T-cell (primary cell): ENCODE measurements at places on chromosomes 7 and 10. TPM values are rescaled to one million over a fixed set of nuclear protein-coding genes. Genes with fewer than 3 reads are reported as not detected.

DNA sequence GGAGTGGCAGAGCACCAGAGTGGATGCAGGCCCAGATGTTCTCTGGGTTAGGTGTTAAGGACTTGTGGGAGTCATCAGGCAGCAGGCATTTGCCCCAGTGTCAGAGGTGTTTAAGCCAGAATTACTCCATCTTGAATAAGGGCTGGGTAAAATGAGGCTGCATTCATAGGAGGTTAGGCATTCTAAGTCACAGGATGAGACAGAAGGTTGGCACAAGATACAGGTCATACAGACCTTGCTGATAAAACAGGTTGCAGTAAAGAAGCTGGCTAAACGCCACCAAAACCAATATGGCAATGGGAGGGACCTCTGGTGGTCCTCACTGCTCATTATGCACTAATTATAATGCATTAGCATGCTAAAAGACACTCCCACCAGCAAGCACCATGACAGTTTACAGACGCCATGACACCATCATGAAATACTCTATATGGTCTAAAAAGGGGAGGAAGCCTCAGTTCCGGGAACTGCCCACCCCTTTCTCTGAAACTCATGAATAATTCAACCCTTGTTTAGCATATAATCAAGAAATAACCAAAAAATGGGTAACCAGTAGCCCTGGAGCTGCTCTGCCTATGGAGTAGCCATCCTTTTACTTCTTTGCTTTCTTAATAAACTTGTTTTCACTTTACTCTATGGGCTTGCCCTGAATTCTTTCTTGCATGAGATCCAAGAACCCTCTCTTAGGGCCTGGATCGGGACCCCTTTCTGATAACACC lies 882 bp upstream of the LRRC61 start:
- peak overlapping the region; percentile 86 for H3K4me3 ChIP-seq
- peaks cover 2% of the 10 kb centered on the region for H3K4me1 ChIP-seq
- H3K36me3 ChIP-seq, result peaks cover 7% of the 10 kb centered on the region
- peak overlapping the region; percentile 85 for H3K27ac ChIP-seq
- peak; percentile 43 for DNase-seq

DNA sequence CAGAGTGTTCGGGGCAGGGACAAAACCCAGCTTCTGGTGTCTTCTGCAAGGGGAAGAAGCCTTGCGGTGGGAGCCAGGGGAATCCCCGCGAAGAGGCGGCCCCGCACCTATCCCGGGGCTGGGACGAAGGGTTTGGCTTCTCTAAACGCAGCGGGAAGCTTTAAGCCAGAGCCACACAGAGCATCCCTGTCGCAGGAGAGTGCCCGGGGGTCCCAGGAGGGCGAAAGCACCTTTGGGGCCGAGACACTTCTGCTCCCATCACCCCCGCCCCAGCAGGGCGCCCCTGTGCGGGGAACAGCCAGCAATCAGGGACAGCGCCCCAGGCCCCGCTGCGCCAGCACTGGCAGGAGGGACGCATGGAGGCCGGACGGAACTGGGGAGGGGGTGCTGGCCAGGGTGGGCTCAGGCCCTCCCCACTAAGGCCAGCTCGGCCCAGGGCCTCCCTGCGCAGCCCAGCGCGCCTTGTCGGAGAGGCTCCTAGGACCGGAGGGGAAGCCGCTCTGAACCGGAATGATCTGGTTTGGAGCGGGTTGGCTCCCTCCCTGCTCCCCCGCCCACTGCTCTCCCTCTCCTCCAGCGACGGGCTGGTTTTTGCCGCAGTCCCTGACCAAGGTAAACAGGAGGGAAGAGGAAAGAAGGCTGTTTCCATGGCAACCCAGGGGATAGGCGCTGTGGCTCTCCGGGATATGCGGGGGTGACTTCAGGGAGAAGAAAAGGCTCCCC lies 63.9 kb downstream of the TMEM209 start:
- H3K27me3 ChIP-seq, result no peaks in the 10 kb centered on the region
- H3K4me1 ChIP-seq, result peaks cover 17% of the 10 kb centered on the region
- H3K27ac ChIP-seq, result peak overlapping the region; percentile 79
- peak; percentile 65 for DNase-seq

GRCh38 chr7:64736575-64736974 lies 57.7 kb upstream of the ZNF138 start:
- H3K27me3 ChIP-seq, result no peaks in the 10 kb centered on the region
- DNase-seq, result no peak
- H3K27ac ChIP-seq, result no peak overlapping the region
- H3K4me3 ChIP-seq, result no peak overlapping the region
- no peaks in the 10 kb centered on the region for H3K36me3 ChIP-seq
- no peaks in the 10 kb centered on the region for H3K4me1 ChIP-seq

- no peaks in the 10 kb centered on the region for H3K27me3 ChIP-seq
- H3K4me3 ChIP-seq, result no peak overlapping the region
- DNase-seq, result no peak
- no peaks in the 10 kb centered on the region for H3K4me1 ChIP-seq
- no peaks in the 10 kb centered on the region for H3K36me3 ChIP-seq
Measured at GRCh38 chr7:22325671-22326070, 31.3 kb downstream of the RAPGEF5 start.

DNA sequence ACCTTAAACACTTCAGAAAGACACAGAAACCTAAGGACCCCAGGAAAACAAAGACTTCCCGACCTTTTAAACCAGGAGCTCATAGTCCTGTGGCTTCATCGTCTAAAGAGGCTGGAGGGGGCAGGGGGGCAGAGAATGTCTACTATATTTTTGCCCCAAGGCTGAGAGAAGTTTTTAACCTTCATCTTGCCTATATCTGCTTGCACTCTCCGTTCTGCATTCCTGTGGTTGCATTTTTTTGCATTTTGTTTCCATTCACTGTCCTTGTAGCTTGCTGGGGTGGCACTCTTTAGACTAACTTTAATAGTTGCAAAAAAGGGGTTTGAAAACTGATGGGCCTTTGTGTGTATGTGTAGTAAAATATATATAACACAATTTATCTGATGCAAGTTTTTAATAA lies 23.7 kb downstream of the PRKAR2B start:
- no peaks in the 10 kb centered on the region for H3K27me3 ChIP-seq
- H3K27ac ChIP-seq, result no peak overlapping the region
- no peaks in the 10 kb centered on the region for H3K36me3 ChIP-seq
- no peak for DNase-seq

DNA sequence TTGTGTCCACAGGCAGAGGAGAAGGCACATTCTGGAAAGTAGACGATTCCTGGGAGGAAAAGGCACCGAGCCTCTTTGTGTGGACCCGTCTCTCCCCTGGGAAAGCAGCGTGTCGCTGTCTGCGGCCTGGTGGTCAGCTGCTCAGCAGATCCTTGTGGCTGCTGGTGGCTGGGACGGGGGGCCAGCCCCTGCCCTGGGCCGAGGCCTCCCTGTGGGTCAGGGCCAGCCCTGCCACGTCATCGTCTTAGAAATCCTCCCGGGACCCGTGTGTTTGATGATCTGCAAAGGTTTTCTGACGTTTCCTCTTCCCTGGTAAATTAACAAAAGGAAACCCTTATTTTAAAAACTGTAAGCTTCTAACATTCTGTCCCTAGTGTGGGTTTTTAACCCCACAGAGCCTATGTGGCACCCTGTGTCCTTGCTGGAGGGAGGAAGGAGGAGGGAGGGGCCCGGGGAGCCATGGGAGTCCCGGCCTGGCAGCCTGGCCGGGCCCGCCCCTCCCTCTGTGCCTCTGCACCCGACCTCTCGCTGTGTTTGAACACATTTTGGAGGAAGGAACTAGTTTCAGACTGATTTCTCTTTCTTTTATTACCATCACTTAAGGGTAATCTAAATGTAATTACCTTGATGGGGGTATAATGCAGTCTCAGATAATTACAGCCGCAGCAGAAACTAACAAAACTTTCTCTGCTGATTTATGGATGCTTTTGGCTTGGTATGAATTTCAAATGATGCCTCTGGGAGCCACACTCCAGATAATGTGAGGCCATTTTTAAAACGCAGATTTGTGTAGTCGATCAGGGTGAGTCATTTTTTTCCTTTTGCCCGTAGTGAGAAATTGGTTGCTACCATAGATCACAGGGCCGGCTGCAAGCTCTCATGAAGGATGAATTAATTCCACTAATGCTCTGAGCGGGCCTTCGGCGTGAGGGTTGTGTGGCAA lies 85.5 kb downstream of the NKX6-2 start:
- peaks cover 11% of the 10 kb centered on the region for H3K36me3 ChIP-seq
- no peak overlapping the region for H3K27ac ChIP-seq
- DNase-seq, result no peak
- no peaks in the 10 kb centered on the region for H3K4me1 ChIP-seq

DNA sequence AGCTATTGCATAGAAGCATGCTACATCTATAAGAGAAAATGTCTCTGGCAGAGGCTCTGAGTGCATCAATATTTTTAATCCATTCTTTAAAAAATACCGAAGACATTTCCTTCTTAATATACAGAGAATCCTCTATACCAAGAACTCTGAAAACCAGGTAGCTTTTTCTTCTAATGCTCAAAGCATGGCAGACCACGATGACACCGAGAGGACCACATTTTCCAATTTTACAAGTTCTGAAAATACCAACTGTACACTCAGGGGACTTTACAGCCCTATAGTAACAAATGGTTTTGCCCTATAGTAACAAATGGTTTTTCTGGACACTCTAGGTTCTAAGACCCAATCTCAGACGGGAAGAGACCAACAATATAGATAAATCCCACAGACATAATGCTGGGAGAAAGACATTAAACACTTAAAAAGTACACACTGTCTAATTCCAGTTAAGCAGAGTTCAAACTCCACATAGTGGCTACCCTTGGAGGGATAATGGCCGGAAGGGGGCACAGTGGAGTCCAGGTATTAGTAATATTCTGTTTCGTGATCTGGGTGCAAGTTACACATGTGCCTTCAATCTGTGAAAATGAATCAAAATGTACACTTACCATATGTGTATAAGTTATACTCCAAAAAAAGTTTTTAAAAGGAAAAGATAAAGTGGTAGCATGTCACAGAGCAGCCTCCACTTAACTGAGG lies 26.2 kb downstream of the CCDC6 start:
- no peak overlapping the region for H3K4me3 ChIP-seq
- H3K4me1 ChIP-seq, result peaks cover 16% of the 10 kb centered on the region
- H3K36me3 ChIP-seq, result no peaks in the 10 kb centered on the region
- no peak for DNase-seq
- H3K27me3 ChIP-seq, result no peaks in the 10 kb centered on the region

Gene H2BK1
- total RNA-seq, result 7.7 TPM

Gene DKK1
- total RNA-seq, result not detected

- no peak overlapping the region for H3K4me3 ChIP-seq
- H3K4me1 ChIP-seq, result no peaks in the 10 kb centered on the region
- no peak overlapping the region for H3K27ac ChIP-seq
- H3K36me3 ChIP-seq, result no peaks in the 10 kb centered on the region
Measured at GRCh38 chr10:16116404-16117304, 256.3 kb upstream of the MINDY3 start.

GRCh38 chr7:101555269-101555920 lies 73.7 kb downstream of the MYL10 start:
- H3K27me3 ChIP-seq, result no peaks in the 10 kb centered on the region
- H3K27ac ChIP-seq, result no peak overlapping the region
- H3K4me1 ChIP-seq, result no peaks in the 10 kb centered on the region

DNA sequence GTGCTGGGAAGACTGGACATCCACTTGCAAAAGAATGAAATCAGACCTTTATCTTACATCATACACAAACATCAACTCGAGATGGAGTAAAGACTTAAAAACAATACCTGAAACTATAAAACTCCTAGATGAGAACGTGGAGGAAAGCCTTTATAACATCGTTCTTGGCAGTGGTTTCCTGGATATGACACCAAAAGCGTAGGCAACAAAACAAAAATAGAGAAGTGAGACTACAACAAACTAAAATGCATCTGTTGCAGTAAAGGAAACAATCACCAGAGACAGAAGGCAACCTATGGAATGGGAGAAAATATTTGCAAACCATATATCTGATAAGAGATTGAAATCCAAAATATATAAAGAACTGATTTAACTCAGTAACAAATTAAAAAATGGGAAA lies 33.3 kb downstream of the CC2D2B start:
- no peak overlapping the region for H3K27ac ChIP-seq
- no peaks in the 10 kb centered on the region for H3K36me3 ChIP-seq
- H3K4me1 ChIP-seq, result no peaks in the 10 kb centered on the region
- DNase-seq, result no peak
- no peak overlapping the region for H3K4me3 ChIP-seq
- H3K27me3 ChIP-seq, result no peaks in the 10 kb centered on the region

Gene NME8
- 0.39 TPM for total RNA-seq

Gene PILRA
- total RNA-seq, result 3.7 TPM

- no peaks in the 10 kb centered on the region for H3K27me3 ChIP-seq
- H3K36me3 ChIP-seq, result no peaks in the 10 kb centered on the region
- no peak overlapping the region for H3K4me3 ChIP-seq
- DNase-seq, result no peak
- no peak overlapping the region for H3K27ac ChIP-seq
Measured at GRCh38 chr10:130630135-130630534, 493.9 kb downstream of the GLRX3 start.

DNA sequence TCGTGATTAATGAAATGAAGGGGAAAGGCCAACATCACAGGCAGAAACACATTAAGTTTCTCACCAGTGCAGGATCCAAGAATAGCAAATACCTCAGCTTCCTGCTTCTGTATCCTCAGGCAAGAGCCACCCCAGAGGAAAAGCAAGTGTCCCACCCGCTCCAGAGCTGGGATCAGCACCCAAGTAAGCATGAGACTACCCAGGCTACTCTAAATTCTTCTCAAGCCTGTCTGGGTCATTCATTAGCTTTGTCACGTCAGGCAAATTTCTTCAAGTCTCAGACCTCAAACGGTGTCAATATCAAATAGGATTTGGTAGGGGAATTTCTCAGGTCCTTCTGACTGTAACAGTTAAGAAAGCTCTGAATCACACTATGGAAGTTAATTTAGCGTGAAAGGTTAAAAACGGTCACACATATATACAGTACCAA lies 59.0 kb downstream of the GNA12 start:
- no peak overlapping the region for H3K27ac ChIP-seq
- H3K4me1 ChIP-seq, result no peaks in the 10 kb centered on the region
- no peak for DNase-seq
- H3K27me3 ChIP-seq, result no peaks in the 10 kb centered on the region
- H3K36me3 ChIP-seq, result peaks cover 14% of the 10 kb centered on the region
- no peak overlapping the region for H3K4me3 ChIP-seq

- H3K4me3 ChIP-seq, result no peak overlapping the region
- H3K27me3 ChIP-seq, result peaks cover 6% of the 10 kb centered on the region
- no peak overlapping the region for H3K27ac ChIP-seq
Measured at GRCh38 chr10:13658264-13658663, 71.5 kb downstream of the PRPF18 start.
